AG20443 (cell line): ENCODE measurements at places on chromosomes 13 and 19.

GRCh38 chr13:98293570-98294142 is 116.6 kb upstream of the RNF113B start:
- peak; percentile 33 for DNase-seq

GRCh38 chr13:23561261-23561660 is 9.0 kb upstream of the TNFRSF19 start:
- no peak for DNase-seq

GRCh38 chr19:20273951-20274570 is 107.0 kb downstream of the ZNF486 start:
- no peak for DNase-seq

- DNase-seq, result peak; percentile 46
Observed at GRCh38 chr19:34461375-34462100, 20.0 kb upstream of the WTIP start.

GRCh38 chr19:55080121-55080967 is 4.7 kb downstream of the EPS8L1 start:
- DNase-seq, result peak; percentile 90

GRCh38 chr13:111958612-111959395 is 108.1 kb upstream of the SOX1 start:
- DNase-seq, result no peak

- DNase-seq, result peak; percentile 55
Observed at GRCh38 chr19:53881482-53882390, at the start of gene PRKCG. TSS of gene PRKCG (plus strand) at chr19:53882197. CDS start at chr19:53882495, 298 bp downstream.

GRCh38 chr13:113123226-113124201 is 915 bp downstream of the F10 start:
- peak; percentile 64 for DNase-seq
